HL-60 (cell line): ENCODE measurements at places on chromosomes 4 and X.

DNA sequence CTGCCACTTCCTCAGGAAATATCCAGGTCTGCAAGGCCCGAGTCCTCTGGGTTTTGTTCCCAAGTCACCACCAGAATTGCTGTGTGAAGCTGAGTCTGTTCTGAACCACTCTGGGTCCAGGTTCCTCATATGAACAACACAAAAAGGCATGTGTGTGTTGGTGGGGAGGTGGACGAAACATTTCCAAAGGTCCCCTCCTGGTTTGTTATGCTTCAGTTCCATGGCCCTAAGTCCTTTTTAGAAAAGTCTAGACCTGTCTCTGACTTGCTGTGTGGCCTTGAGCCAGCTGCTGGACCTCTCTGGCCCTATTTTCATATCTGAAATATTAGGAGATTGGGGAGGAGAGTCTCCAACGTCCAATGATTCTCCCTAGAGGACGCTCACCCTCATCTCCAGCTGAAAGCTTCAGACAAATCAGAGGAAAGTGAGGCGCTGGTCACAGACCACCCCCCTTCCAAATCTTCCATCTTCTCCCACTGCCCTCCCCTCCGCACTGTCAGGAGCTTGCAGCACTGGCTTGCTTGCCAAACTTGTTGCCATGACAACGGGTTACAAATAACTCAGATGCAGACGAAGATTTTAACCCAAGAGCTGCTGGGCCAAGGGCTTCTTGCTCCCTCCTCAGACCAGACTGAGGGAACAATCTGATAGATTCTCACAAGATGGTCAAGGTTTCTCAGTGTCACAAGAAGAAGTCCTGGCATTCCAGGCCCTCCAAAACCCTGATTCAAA, 64.5 kb downstream of the SMC1A start:
- DNase-seq, result no peak

DNA sequence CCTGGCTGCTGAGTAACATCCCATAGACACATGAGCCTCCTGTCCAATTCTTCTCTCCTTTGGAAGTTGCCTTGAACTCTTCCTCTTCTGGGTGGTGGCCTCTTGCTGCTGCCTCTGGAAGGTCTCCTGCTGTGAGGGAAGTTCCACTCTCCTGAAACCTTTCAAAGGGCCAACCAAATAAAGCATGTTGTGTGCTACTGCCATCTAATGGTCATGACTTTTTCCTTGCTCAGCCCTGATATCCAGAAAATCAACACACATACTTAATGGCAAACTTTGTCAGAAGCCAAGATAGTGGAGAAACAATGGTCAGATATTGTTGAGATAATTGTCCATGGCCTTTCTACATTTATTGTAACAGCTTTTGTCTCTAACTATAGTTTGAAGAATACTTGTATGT, 19.1 kb upstream of the ZXDA start:
- no peak for DNase-seq

GRCh38 chr4:173731257-173731656, 201.2 kb upstream of the HAND2 start:
- no peak for DNase-seq

- DNase-seq, result no peak
Measured at GRCh38 chr4:93334003-93334402, 494.6 kb upstream of the ATOH1 start.

GRCh38 chr4:101264993-101265815, 82.1 kb downstream of the PPP3CA start:
- no peak for DNase-seq

DNA sequence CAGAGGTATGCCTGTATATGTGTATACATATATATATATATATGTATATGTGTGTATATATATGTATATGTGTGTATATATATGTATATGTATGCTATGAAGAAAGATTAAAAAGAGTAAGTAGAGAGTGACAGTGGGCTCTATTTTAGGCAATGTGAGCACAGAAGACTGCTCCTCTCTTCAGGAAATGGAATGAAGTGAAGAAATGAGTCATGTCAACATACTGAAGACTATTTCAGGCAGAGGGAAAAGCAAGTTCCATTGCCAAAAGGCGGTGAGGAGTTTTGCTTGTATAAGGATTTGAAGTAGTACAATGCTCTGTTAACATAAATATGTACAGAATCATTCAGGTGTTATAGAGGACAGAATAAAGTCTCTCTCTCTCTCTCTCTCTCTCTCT, 773.2 kb upstream of the FTHL17 start:
- no peak for DNase-seq

DNA sequence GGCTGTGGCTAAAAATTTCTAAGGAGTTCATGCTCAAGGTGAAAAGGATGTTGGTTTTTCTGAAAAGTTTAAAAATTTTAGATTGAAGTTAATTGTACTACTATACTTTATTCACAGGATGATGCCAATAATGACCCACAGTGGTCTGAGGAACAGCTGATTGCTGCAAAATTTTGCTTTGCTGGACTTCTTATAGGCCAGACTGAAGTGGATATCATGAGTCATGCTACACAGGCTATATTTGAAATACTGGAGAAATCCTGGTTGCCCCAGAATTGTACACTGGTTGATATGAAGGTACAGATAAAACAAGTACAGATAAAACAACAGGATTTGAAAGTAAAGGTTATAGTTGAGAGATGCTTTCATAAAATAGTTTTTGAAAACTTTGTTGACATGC, 12.2 kb downstream of the PAICS start:
- DNase-seq, result no peak

DNA sequence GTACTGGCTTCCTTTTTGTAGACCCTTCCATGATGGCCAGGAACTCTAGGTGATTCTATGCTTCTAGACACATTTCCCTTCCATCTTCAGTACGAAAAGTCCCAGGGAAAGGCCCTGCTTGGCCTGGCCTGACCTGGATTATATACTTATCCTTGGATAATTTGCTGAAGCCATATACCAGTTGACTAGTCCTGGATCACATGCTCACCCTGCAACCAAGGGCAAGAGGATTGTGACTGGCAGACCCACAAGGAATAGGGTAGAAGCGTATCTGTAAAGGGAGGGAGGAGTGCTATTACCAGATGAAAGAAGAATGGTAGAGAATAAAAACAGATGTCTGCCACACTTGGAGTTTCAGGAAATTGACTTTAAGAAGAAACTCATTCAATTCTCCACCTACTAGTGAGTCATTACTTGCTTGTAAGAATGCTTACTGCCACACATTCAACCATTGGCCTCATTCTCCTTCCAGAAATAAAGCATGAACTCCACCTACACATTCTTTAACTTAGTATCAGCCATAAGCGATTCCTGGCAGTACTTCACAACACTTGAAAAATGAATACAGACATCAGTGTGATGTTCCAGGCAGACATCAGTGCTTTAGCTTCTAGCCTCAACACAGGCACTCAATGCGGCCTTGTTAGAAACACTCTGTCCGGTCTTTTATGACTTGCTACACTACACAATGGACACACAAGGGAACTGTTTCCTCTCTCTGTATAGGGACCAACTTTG, 141.8 kb downstream of the CBR4 start:
- DNase-seq, result no peak

- DNase-seq, result no peak
Measured at GRCh38 chr4:176569301-176569700, 223.4 kb downstream of the VEGFC start.

- DNase-seq, result no peak
Measured at GRCh38 chr4:24265989-24266388, 318.4 kb downstream of the DHX15 start.

DNA sequence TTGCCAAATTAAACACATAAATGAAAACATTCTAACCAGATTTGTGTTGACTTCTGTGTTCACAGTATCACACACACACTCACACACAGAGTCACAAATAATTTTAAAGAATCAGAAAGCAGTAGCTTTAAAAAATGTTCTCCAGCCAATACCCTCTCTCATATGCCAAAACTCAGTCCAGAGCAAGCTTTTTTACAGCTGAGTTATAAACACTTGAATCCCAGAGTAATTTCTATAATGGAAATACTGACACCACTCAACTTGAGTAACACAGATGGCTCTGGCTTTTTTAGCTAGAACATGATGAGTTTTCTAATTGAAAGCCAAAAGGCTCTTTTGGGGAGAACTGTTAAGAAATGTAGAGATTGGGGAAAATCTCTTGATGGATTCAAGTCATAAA, 100.8 kb downstream of the DOCK11 start:
- DNase-seq, result no peak

DNA sequence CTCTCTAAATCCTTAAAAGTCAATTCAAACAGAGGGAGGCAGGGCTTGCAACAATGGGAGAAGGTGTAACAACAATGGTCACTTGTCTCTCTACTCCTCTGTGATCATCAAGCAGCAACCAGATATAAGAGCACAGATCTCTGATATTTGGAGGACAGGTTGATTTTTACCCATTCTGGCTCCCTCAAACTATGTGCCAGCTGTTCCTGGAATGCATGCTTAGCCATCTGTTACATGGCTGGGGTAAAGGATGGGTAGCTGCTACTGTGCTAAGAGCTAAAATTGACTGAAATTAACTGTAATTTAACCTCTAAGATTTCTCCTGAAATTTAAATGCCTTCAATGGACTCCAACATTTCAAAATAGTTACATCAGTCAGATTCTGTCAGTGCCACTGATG, 1459.9 kb downstream of the PCDH7 start:
- no peak for DNase-seq

GRCh38 chr4:129994715-129995114, 898.8 kb downstream of the C4orf33 start:
- no peak for DNase-seq

DNA sequence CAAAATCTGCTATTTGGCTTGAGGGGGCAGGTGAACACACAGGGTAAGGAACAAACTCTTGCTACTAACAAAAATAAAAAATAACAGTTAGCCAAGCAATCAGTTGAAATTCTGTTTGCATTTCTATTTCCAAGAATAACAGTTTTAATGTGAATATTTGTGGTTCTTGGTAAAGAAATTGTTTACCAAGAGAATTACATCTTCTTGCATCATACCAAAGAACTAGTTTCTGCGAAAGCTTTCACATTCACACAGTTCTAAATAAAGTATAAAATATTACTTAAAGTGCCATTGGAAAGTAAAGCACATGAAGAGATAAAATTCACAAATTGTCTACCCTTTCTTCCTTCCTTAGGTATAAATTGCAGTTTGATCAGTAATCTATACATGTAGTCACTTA, 54.4 kb downstream of the KLHL4 start:
- no peak for DNase-seq

DNA sequence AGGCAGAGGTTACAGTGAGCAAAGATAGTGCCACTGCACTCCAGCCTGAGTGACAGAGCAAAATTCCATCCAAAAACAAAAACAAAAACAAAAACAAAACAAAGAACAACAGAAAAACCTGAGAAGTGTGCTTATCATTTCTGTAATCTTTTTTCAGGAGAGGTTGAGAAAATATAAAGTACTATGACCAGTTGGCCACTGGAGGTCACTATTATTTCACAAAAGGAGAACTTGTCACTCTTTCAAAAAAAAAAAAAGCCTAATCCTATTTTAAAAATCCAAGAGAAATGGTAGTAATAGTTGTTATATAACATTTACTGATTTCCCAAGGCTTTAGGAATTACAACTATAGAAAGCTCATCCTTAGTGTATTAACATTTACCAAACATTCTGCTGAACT, 24.9 kb upstream of the RNF150 start:
- DNase-seq, result no peak

- no peak for DNase-seq
Measured at GRCh38 chr4:177282284-177282835, 27.3 kb upstream of the NEIL3 start.

DNA sequence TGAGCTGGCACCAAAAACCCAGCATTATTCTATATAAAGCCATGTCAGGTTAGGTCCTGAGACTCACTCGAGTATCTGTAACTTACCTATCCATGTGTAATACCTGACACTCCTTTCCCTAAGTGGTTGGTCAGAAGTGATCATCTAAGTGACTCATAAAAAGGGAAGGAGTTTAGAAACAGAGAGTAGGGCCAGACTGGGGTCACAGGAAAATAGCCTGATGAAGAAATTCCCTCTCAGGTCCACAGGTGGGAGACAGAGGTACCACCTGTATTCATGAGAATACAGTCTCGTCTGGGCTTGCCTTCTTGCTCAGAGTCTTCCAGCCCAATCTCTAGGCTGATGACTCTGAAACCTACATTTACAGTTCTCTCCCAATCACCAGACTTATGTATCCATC, 161.8 kb upstream of the MAP3K15 start:
- DNase-seq, result no peak

GRCh38 chrX:119991005-119991787, 47.6 kb upstream of the NKAP start:
- no peak for DNase-seq

DNA sequence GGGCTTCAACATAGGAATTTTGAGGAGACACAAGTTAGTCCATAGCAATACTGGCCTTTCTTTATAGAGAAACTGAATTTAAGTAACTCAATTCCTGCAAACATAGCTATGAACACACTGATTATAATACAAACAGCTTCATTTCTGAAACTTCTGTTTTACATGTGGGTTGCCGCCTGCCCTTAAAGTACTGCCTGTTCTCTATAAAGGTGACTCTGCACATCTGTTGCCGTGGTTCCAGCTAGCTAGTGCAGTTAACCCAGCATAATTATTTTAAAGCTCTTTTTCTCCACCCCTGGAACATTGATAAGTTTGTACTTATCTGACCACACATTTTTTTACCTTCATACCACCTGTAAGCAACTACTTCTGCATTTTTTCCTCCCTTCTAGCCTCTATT, 177.6 kb downstream of the NWD2 start:
- no peak for DNase-seq

DNA sequence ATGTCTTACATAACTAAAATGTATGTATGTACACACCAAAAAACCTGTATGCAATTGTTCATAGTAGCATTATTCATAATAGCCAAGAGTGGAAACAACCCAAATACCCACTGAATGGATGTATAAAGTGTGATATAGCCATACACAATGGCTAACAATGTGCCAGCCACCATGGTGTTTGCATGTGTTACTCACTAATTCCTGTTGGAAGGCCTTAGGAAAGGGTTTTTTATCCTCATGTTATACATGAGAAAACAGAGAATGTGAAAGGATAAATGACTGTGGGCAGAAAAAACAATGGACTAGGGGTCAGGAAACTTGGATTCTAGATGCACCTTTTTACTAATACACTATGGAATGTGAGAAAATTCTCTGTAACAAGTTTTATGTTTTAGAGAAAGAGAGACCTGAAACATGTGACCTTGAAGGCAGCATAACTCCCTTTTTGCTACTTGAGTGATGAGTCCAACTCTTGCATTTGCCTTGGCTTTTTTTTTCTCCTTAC, 55.7 kb downstream of the TIGD2 start:
- no peak for DNase-seq

DNA sequence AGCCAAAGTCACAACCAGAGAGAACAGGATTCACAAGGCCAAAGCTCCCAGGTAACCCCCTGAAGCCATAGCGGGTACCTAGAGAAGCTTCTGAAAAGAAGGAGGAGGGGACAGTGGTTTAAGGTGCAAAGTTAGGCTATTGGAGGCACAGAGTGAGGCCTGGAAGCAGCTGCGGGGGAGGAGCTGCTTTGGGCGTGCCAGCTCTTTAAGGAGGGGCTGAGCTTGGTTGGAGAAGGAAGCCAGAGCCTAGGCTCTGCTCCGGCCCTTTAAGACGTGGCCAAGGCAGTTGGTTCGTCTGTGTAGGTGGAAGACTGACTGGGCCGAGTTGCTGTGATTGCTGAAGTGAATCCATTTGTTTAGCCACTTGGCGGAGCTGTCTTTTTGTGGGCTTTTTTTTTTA, 1.5 kb downstream of the KLF8 start:
- DNase-seq, result no peak

- DNase-seq, result no peak
Measured at GRCh38 chr4:181946902-181947301, 296.3 kb upstream of the TENM3 start.

GRCh38 chr4:110412354-110413065, 63.4 kb upstream of the ENPEP start:
- DNase-seq, result no peak
